ENCODE measurements at places on chromosomes 1 and 21.

DNA sequence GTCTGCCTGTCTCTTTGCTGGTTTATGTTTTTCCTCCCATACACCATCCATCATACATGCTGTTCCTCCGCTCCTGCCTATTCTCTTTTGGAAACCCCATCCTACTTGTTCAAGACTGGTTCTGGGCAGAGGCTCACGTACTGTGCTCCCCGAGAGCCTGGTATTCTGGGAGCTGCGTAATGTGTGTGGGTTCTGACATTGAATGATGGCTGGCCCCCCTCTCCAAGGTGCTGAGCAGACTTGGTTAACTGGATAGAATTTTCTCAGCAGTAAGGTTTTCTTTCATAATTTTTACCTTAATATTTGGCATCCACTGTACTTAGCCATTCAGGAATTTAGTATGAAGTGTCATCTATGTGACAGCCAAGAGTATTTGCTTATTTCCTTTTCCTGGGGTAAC lies 26.6 kb downstream of the COQ8A start:
- no peak for DNase-seq

GRCh38 chr1:54805981-54806381 lies 4.9 kb upstream of the TTC22 start:
- DNase-seq = no peak

GRCh38 chr21:41824466-41825207 lies 54.5 kb downstream of the PRDM15 start:
- DNase-seq = no peak

- DNase-seq = peak; percentile 54
These were observed 42.0 kb upstream of the PADI2 start for GRCh38 chr1:17161137-17161740.

GRCh38 chr1:57162607-57163261 lies 196.9 kb upstream of the C8B start:
- DNase-seq = no peak

- DNase-seq = no peak
These were observed 7.3 kb upstream of the IL10 start for GRCh38 chr1:206779638-206780037.

DNA sequence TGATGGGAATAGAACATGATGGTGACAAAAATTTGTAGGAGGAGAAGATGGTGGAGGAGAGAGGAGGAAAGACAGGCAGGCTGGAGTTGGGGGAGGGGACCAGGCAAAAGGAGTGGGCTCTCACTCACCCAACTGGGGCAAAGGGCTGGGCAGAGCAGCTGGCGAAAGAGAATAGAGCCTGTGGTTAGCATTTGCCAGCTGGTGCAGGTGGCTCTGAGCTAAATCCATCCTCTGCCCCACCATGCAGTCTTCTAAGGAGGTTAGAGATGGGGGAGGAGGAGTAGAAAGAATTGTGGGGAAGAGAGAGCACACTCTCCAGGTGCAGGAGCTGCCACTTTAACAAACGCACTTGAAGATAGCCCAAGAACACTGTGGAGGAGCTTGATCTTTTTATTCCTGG lies 27.6 kb upstream of the SLAMF1 start:
- peak; percentile 80 for DNase-seq

- no peak for DNase-seq
These were observed 251.5 kb downstream of the SIPA1L2 start for GRCh38 chr1:232378266-232379062.

GRCh38 chr1:156709757-156710489 lies 4.5 kb upstream of the CRABP2 start:
- no peak for DNase-seq

DNA sequence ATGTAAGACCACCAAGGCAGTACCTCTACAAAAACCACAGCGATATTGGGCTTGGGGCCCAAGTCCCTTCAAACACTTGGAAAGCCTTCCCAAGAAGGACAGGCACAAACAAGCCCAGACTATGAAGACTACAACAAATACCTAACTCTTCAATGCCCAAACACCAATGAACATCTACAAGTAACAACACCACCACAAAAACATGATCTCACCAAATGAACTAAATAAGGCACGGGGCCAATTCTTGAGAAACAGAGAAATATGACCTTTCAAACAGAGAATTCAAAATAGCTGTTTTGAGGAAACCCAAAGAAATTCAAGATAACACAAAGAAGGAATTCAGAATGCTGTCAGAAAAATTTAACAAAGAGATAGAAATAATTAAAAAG lies 86.8 kb downstream of the COL24A1 start:
- DNase-seq = no peak

DNA sequence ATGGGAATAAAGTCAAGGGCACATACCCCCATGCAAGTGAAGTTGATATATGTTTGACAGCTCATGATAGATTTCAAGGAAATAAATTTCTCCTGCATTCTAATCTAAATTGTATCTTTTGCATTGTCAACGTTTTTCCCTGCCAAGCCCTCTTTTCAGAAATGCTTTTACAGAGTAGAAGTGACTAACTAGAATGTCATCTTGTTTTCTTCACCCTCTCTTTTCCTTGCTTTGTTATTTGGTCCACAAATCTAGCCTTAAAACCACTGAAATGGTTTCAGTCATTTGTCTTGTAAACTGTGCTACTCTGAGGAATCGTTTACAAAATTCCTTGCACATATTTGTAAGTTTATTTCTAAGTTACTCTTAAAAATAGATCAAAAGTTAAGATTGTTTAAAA lies 600.8 kb upstream of the CXADR start:
- DNase-seq = no peak

DNA sequence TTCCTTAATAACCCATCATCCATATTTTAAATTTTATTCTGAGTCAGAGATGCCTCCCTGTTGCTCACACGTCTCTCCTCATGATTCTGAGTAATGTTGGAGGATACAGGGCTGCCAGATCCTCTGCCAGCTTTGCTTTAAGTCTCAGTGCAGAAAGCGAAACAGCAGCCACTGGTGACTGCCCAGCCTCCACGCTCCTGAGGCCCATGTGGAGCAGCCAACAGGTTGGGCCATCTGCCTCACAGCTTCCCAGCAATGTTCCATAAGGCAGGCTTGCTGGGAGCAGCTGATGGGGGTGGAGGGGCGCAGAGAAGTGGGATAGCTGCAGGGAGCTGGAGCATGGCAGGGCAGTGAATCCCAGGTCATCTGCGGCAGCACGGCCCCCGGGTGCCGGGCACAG lies 104.2 kb downstream of the IGSF21 start:
- DNase-seq = no peak

DNA sequence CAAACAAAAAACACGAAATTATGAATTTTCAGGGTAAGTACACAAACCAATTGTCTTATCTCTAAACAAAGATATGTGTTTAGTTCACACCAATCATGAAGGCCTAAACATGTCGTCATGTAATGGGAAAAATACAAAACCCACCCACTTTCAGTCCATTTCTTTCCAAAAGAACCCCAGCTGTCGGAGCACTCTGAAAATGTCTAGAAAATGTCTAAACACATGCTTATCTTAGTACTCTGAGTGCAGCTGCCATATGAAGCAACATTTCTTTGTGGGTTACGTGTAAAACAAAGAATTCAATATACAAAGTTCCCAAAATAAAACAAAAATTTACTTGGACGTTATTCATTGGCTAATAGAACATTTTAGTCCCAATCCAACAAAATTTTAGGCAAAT lies 22.7 kb downstream of the SERBP1 start:
- no peak for DNase-seq

DNA sequence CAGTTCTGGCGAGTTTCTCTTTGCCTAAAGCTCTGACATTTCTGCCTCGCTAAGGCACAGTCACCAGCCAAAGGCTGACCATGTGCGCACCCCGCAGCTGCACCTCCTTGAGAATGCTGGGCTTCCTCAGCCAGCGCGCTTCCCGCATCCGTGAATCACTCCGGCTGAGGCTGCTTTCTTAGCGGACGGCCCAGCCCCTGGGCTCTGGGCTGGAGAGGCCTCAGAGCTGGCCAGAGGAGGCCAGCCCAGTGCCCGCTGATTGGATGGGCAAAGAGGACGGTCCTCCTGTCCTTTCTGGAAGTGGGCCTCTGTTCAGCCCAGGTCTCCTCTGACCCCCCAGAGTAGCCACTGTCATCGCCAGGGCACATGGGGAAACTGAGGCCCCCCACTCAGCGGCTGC lies 56.1 kb downstream of the PRDM16 start:
- DNase-seq = no peak

DNA sequence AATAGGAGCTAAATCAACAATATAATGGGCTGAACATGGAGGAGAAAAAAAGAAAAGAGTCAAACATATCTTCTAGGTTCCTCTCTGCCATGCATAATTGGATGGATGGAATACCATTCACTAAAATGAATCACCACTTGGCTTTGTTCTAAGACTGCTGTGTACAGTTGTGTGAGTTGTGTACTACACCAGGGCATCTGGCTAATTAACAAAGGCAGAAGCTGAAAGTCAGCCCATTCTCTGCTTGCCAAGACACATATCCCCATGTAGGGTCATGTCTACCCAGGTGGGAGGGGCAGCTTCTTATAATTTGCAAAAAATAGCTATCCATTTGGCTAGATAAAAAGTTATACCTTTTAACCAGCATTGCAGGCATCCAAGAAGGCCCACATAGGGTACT lies 21.0 kb downstream of the JUN start:
- no peak for DNase-seq

- no peak for DNase-seq
These were observed 198.5 kb downstream of the SMYD3 start for GRCh38 chr1:246308533-246309075.

- DNase-seq = no peak
These were observed 48.7 kb upstream of the SLC19A1 start for GRCh38 chr21:45590726-45591618.

GRCh38 chr1:208160259-208160819 lies 83.8 kb downstream of the PLXNA2 start:
- DNase-seq = no peak

GRCh38 chr21:32991361-32991760 lies 34.4 kb upstream of the OLIG2 start:
- no peak for DNase-seq

GRCh38 chr1:34371829-34372532 lies 195.3 kb downstream of the C1orf94 start:
- DNase-seq = no peak

DNA sequence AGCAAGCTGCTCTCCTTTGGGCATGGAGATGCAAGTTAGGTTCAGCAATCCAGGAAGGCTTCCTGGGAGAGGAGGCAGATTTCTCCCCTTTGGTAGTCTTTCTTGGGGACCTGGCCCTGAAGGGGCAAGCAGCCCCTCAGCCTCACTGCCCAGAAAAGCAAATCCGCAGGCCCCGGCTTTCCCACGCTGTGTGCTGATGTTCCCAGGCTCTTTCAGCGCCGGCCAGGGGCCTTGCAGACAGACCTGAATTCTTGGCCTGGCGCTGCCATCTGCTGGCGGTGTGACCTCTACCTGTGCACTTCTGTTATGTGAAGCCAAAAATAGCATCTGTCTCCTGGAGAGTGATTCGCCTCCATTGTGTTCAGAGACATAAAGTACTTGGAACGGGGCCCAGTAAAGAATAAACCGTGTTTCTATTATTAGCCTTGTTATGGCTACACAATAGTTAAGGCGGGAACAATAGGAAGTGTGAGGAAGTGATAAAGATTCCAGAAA lies 64.8 kb downstream of the ALPL start:
- peak; percentile 45 for DNase-seq

DNA sequence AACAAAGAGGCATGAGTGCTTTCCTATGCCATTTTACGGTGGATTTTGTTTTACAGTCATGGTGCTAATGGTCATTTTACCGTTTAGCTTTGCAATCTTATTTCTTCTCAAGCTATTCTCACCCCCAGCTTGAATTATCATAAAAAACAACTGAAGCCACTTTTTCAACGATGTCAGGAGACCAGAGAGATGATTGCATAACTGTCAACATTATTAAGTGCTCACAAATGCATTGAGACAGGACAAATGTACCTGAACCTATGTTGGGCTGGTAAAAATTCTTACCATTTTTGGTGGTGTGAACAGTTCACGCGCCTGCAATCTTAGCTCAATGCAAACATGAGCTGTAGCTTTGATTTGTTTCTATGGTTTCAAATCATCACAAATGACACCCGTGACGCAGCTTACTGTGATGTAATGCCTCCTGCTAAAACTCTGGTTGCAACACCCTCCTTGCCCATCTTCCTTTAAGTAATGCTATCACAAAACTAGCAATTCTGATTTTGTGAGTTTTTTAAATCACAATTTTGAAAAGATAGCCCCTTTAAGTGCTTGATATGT lies 104.4 kb downstream of the UCHL5 start:
- DNase-seq = no peak

GRCh38 chr1:24696756-24697330 lies 48.4 kb upstream of the CLIC4 start:
- DNase-seq = no peak

GRCh38 chr1:107486349-107486748 lies 345.5 kb downstream of the NTNG1 start:
- DNase-seq = no peak

GRCh38 chr1:24528744-24529143 lies 26.1 kb downstream of the RCAN3 start:
- DNase-seq = no peak

DNA sequence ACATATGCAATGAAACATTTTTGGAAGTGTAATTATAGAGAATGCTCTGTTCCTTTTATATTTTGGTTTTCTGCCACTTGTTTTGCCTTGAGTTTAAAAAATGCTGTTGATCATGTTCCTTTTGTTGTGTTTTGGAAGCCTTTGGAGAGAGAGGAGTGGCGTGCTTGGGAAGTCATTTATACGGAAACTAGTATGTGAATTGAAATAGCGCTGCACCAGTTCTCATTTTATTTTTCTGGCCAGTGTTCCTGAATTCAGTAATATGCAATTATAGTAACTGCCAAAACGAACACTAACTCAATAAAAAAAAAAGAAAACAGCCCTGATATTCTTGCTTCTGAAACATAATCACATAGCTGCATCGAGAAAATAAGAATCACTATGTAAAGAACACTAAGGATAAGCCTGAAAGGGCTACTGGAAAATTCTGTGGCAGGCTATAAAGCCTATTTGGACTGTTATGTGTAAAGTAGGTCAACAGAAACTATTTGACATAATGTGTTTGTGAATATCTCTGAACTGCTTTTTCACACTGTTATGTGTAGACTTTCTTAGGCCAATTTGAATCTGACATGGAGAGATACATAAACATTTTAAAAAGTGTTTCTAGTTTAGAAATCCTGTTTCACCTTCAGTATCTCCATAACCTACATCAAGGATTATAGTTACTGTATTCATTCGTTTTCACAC lies 742.0 kb downstream of the KCNT2 start:
- no peak for DNase-seq

Data from NAMALWA (cell line).